GM04503 (cell line): ENCODE measurements at places on chromosomes 12 and 14.

GRCh38 chr12:128905003-128905544 is 51.8 kb downstream of the GLT1D1 start:
- no peak for DNase-seq

- no peak for DNase-seq
Observed at GRCh38 chr14:79569072-79569471, 642.2 kb downstream of the DIO2 start.

DNA sequence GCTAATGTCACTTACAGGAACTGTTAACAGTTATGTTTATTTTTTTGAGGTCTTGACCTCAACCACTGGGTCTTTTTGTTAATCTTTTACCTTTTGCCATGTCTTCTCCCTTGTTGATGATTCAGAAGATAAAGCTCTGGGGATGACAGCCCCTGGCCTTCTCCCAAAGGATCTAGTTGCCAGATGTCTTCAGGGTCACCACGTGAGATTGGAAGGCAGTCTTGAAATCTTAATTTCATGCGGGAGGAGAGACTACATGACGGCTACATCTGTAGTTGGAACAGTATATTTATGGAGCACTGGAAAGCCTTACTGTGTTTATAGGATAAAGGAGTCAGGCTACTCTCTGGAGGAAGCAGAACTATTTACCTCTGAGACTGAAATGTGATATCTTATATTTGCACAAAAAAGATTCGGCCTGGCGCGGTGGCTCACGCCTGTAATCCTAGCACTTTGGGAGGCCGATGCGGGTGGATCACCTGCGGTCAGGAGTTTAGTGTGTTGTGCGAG is 5.6 kb downstream of the MLEC start:
- no peak for DNase-seq

DNA sequence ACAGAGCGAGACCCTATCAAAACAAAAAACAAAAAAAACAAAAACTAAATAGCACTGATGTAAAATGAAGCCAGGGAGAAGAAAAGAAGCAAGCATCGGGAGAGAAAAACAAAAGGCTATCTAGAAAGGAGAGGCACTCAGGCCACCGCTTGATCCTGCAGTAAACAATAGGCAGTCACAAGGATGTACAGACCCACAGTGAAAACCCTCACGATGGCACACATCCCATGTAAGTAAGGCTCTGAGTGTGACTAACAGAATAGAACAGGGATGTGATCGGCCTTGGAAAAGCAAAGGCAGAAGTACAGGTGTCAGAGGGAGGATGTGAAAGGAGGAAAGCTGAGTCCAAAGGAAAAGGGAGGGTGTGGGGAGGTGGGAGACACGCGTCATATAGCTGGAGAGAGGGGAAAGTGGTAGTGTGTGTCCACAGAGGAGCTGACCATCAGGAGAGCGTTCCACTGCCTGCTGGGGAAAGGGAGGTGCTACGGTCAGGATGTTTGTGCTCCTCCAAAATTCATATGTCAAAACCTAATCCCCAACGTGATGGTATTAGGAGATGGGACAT is 31.5 kb downstream of the CAMKK2 start:
- no peak for DNase-seq

- no peak for DNase-seq
Observed at GRCh38 chr14:102516531-102517391, 7.2 kb upstream of the ANKRD9 start.
